ENCODE measurements at places on chromosomes 12 and 14. TPM values are rescaled to one million over a fixed set of nuclear protein-coding genes. Genes with fewer than 3 reads are reported as not detected.
A peak's percentile ranks its signal among the peaks of the same experiment; 100 is the strongest.

Gene CTSG
- 0.08 TPM for polyA plus RNA-seq

GRCh38 chr12:3131129-3131528 lies 54.0 kb downstream of the TSPAN9 start:
- DNase-seq: no peak

Gene IL26
- polyA plus RNA-seq: not detected

Gene DHRS2
- polyA plus RNA-seq: 0.04 TPM

DNA sequence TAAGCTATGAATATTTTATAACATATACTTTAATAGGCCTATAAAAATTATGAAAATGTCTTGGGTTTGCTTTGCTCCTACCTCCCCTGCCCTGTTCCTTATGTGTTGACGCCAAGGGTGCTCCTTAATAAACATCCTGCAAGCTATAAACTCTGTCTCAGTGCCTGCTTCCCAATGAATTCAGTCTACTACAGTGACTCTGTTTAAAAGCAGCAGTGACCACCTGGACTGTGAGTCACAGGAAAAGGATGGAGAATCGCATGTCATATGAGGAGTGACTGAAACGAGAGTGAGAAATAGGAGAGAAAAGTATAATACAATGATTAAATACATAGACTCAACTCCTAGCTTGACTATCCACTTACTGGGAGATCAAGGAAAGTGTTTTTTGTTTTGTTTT lies 41.1 kb upstream of the CFAP54 start:
- DNase-seq: no peak

GRCh38 chr14:73762375-73762822 lies 48.2 kb upstream of the PNMA1 start:
- DNase-seq: no peak

GRCh38 chr12:104064842-104065427 lies 604 bp downstream of the HCFC2 start:
- no peak for DNase-seq

Gene LMNTD1
- polyA plus RNA-seq: not detected

- DNase-seq: no peak
Measured at GRCh38 chr12:93638954-93639353, 38.2 kb upstream of the CRADD start.

Gene RFX4
- polyA plus RNA-seq: not detected

- no peak for DNase-seq
Measured at GRCh38 chr12:89327486-89328094, 24.7 kb downstream of the DUSP6 start.

DNA sequence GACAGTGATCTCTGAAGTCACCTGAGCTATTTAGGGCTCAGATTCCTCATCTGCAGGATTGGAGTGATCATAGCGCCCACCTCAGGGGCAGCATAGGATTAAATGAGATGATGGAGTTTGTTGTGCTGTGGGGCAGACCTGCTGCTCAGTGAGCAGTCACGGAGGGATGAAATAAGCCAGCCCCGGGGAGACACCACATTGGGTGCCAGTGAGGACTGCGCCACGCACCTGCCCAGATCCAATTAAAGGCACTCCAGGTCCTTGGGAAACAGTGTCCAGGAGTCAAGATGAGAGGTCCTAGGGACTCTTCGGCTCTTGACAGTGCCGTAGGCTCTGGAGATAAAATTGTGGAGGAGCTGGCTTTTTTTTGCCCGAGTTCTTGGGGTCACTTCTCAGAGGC lies 166.2 kb downstream of the ADGRD1 start:
- no peak for DNase-seq

DNA sequence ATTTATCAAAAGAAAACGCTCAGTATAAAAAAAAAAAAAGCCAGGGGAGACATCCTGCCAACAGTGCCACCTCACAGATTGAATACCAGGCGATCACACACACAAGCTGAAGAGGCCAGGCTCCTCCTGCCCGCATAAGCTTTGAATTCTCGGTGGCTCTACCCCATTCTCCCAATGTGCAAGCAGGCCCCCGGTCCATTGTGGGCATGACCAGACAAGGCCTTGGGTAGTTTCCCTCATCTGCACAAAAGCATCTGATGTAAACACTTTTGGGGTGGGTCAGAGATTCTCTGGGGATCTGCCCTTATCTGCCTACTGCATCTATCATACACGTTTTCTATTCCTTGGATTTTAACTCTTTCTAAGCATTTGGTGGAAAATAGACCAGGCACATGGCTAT lies 16.2 kb downstream of the KLRF2 start:
- no peak for DNase-seq

DNA sequence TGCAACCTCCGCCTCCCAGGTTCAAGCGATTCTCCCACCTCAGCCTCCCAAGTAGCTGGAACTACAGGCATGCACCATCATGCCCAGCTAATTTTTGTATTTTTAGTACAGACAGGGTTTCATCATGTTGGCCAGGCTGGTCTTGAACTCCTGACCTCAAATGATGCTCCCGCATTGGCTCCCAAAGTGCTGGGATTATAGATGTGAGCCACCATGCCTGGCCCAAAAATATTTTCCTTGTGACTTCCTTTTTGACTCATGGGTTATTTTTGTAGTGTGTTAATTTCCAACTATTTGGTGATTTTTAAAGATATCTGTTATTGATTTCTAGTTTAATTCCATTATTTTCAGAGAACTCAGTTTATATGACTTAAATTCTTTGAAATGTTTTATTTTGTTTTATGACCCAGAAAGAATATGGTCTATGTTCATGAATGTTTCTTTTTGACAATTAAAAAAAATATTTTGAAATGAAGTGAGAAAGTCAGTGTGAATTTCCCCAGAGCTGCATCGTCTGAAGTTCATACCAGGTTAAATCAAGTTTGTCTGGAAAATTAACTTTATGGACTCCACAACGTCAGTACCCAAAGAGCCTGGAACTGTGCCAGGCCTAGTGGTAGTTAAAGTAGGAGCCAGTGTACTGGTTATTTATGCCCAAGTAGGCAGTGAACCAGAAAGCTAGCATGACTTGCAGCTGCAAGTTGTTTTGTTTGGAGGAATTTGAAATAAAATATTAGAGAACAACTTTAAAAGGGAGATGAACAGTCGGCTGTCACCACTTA lies 2.8 kb upstream of the CDKL1 start:
- peak; percentile 13 for DNase-seq

Gene SVOP
- polyA plus RNA-seq: 0.14 TPM

All from heart left ventricle (tissue), 16 donors.